EL (cell line): ENCODE measurements at places on chromosomes 6 and 20.
A peak's percentile ranks its signal among the peaks of the same experiment; 100 is the strongest.

DNA sequence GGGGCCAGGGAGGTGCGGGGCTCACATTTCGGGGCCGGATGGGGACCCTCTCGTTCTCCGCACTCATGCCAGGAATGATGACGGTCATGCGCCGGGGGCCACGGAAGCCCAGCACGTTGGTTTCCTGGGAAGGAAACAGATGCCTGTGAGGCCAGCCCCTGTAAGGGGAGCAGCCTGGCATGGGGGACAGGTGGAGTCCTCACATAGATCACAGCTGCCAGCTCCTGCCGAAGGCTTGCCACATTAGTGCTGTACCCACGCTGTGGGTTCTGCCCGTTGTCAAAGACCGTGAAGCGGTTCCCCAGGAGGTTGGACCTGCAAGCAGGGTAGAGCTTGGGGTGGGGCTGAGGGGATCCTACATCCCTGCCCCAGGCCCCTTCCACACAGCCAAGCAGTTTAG is 6.7 kb upstream of the TEAD3 start:
- no peak for DNase-seq

DNA sequence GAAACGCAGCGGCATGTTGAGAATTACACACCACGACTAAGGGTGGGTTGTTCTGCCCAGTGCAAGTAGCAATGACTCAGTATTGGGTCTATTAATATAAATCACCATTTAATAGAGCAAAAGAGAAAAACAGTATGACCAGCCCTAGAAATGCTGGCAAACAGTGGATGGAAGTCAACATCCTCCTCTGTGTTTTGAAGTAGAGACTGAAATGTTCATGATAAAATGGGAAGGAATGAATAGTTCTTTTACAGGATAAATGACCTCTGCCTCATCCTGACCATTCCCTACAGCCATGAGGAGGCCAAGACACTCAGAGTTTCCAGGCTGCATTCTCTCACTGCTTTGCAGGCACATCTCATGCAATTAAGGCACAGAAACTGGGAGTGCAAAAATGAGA is 111.8 kb downstream of the PSMB1 start:
- no peak for DNase-seq

DNA sequence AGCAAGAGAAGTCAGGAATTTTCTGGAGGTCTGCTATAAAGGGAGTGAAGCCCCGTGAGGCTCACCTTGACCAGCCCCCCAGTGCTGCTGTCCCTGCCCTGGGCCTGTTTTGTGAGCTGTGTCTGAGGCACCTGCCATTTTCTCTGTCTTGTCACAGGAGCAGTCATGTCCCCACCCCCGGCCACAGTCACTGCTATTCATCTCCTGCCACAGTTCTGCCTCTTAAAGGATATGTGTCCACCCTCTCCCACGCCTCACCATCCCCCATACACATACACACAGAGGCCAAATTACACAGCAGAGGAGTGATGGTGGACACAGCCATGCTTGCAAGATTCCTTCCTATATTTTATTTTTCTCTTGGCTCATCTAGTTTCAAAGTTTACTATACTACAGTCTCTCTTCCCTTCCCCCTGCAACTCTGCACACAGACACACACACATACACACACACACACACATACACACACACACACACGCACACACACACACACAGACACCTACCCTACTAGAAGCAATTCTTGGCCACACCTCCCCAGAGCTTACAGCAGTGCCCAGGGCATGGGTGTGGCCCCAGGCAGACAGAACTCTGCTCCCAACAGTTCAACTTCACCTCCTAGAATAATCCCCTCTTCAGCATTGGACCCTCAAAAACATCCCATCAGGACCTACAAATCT is 68.7 kb upstream of the TAB2 start:
- peak; percentile 10 for DNase-seq

DNA sequence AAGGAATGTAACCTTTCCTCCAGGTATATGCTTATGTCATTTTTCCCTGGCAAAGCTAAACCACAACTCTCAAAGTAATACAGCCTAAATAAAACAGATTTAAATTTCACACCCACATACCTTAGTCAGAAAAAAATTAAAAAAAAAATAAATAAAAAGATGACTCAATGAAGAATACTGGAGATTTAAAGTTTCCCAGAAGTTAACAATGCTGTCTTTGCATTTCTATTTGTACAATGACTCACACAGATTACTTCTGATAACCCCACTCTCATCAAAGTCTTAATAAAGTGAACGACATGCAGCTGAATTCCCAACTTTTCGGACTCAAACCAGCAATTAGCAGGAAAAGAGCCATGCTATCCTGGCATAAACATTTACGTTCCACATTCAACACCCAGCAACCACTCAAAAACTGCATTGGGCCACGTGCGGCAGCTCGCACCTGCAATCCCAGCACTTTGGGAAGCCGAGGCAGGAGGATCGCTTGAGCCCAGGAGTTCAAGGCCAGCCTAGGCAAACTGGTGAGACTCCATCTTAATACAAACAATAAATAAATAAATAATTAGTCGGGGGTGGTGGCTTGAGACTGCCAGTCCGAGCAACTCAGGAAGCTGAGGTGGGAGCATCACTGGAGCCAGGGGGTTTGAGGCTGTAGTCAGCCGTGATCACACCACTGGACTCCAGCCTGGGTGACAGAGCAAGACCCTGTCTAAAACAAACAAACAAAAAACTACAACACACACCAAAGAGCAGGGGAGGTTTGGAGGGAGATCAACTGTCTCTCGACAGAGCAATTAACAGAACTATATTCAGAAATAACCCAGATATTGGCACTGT is 130.5 kb downstream of the WDR27 start:
- peak; percentile 74 for DNase-seq

DNA sequence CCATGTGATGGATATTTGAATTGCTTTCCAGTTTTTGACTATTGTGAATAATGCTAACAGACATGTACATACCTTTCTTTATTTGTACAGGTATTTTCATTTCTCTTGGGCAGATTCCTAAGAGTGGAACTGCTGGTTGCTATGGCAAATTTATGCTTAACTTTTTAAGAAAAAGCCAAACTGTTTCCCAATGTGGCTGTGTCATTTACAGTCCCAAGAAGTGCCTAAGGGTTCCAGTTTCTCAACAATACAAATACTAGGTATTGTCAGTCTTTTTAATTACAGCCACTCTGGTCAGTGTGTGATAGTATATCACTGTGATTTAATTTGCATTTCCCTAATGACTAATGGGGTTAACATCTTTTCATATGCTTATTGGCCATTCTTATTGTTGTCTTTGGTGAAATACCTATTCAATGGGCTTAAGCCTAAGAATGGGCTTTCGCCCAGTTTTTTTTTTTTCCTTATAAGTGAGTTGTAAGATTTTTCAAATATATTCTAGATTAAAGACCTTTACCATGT is 10.3 kb downstream of the REPS1 start:
- DNase-seq, result no peak
